Stimulated activated CD8-positive, alpha-beta memory T cell treated with anti-CD3 and anti-CD28 coated beads, Interleukin-4, amount 100 ng/mL, for 4 hours (primary cell): ENCODE measurements at places on chromosomes 2 and 18.

DNA sequence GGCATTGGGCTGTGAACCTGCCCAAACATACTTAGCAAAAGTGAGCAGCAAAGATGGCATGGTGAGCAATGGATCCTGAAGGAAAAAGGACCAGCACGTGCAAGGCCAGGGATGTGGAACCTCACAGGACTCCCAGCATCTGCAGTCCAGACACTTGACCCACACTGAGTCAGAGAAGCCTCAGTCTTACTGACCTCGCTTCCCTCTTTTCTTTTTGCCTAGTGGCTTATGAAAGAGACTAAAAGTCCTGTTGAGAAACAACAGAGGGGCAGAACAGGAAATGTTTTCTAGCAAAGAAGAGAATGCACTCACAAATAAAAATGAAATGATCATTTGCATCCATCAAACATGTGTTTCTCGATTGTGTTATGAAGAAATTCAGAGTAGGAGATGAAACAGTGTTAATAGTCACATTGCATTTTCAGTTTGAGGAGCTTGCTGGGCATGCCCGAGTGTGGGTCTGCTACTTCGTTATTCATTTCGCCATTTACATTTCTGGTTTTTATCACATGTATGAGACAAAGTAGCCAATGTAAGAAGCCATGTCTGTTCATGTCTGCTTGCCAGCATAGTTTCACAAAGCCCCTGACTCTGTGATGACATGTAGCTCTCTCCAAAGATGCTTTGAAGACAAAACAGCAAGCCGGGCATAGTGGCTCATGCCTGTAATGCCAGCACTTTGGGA is 118.4 kb downstream of the INO80D start:
- DNase-seq: no peak

GRCh38 chr18:55121397-55122170 is 162.3 kb upstream of the CCDC68 start:
- DNase-seq: no peak

- no peak for DNase-seq
Measured at GRCh38 chr18:8003878-8004675, 437.0 kb downstream of the PTPRM start.

DNA sequence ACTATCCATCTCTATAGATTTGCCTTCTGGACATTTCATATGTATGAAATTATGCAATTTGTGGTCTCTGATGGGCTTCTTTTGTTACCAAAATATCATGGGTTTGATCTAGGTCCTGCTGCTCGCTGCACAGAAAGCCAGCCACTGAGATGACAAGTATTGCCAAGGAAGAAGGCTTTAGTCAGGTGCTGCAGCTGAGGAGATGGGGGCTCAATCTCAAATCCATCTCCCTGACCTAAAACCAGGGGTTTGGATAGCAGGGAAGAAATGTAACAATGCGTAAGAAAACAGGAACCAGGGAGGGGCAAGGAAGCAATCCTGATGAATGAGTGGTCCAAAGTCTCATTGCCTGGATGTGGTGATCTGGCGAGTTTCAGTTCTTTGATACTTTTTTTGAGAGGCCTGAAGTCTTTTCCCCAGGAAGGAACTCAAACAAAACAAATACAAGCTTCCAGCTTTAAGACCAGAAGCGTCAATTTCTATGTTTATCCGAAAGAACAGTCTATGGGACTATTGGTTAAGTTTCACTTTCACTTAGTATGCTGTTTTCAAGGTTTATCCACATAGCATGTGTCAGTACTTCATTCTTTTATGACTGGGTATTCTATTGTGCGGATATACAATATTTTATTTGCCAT is 3.4 kb upstream of the CKAP2L start:
- no peak for DNase-seq

GRCh38 chr2:144834998-144835633 is 315.2 kb upstream of the ZEB2 start:
- DNase-seq: no peak
